ENCODE measurements at places on chromosomes 4 and X.

GRCh38 chr4:187294861-187295260 lies 571.2 kb upstream of the FAT1 start:
- no peak for DNase-seq

GRCh38 chr4:146407669-146408084 lies 114.1 kb downstream of the SLC10A7 start:
- DNase-seq = no peak

- no peak for DNase-seq
Measured at GRCh38 chrX:38220415-38221390, at the start of gene SRPX. TSS of gene SRPX (minus strand) at chrX:38220871. CDS start at chrX:38220792, 79 bp downstream.

DNA sequence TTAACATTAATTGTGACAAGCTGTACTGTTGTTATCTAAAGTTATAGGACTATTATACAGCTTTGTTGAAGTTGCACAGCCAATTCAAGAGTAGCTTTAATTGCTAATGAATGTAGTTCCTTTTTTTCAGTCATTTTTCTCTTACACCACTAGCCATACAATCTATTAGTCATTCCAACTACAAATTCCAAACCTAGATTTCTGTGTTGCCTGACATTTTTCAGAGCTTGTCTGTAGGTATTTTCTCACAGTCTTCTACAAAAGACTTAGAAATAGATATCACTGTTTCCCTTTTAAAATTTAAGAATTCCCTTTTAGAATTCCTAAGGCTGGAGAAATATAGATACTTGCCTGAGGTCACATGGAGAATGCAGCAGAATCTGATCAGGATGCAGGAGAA lies 307.0 kb upstream of the HS3ST1 start:
- DNase-seq = no peak

Measured in stimulated activated CD4-positive, alpha-beta T cell treated with anti-CD3 and anti-CD28 coated beads, Interleukin-2, amount 100 ng/mL, for 4 hours (primary cell).